Neural progenitor cell (in vitro differentiated cells): ENCODE measurements at places on chromosomes 4 and X.

DNA sequence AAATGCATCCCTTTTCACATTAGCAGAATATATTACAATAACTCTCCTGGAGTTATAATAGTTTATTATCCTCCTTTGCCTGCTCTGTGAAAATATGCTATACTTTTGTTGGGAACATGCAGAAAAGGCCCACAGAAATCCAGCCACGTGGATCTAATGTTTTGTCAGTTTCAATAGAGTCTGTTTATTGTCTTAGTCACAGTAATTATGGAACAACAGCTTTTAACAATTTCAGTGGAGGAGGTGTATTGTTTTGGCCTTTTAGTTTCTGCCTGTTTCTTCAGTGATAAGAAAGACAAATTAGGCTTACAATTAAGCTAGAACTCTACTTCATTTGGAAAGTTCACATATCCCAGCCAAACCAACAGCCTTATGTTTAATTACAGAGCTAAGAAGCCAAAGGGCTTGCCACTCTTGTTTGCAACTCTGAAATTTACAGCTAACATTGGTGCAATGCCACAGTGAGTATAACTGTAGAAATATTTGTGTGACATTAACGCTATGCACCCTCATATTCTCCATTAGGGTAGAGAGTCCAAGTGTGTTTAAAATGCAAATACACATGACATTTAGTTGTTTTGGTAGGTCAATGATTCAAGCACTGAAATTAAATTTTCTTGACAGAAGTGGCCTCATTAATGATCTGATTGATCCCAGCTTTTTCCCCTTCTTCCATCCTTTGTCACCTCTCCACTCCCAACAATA is 175.8 kb downstream of the USP46 start:
- no peaks in the 10 kb centered on the region for H3K36me3 ChIP-seq
- no peaks in the 10 kb centered on the region for H3K27me3 ChIP-seq
- H3K27ac ChIP-seq = no peak overlapping the region
- DNase-seq = no peak
- H3K4me3 ChIP-seq = no peak overlapping the region

- H3K36me3 ChIP-seq = no peaks in the 10 kb centered on the region
- DNase-seq = no peak
- no peak overlapping the region for H3K27ac ChIP-seq
- no peak overlapping the region for H3K4me3 ChIP-seq
Measured at GRCh38 chr4:98623126-98623802, 35.1 kb downstream of the TSPAN5 start.

- H3K36me3 ChIP-seq = no peaks in the 10 kb centered on the region
- DNase-seq = peak; percentile 64
- no peaks in the 10 kb centered on the region for H3K4me1 ChIP-seq
- H3K4me3 ChIP-seq = peak within 1 kb of the TSS; percentile 73
- no peaks in the 10 kb centered on the region for H3K27me3 ChIP-seq
- no peak within 1 kb of the TSS for H3K27ac ChIP-seq
Measured at GRCh38 chrX:101659601-101660063, at the start of gene ARMCX2. Gene ARMCX2 (minus strand): TSS chrX:101659850. CDS start chrX:101657588, 2,262 bp downstream.

DNA sequence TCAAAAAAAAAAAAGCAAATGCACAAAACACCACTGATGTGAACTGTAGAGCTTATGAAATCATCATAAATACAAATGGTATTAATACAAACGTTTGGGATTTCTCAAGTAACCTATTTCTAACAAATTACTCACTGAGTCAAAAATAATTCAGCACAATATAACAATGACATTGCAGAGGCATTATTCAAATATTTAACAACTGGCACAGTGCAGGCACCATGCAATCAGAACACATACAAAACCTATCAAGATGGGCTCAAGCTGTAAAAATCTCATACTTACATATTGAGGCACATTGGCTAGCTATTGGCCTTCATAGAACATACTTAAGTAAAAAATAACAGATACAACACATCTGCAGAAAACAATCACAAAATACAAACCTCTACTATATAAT is 81.1 kb downstream of the LRBA start:
- H3K27ac ChIP-seq = no peak overlapping the region
- no peak overlapping the region for H3K4me3 ChIP-seq
- no peaks in the 10 kb centered on the region for H3K27me3 ChIP-seq
- DNase-seq = no peak
- H3K36me3 ChIP-seq = no peaks in the 10 kb centered on the region

DNA sequence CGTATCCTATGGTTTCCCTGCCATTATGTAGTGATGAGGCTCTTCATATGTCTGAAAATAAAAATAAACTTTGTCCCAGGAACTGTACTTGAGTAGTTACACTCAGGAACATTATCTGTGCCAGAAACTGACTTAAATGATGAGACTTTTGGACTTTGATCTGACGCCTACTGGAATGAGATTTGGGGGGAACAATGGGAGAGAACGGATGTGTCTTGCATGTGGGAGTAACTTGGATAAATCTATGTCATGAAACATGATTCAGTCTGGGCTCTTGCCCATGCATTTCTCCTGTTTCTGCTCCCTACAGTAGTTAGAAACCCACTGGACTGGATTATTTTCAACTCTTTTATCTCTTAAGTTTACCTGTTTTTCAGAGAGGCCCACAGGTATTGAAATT is 2351.4 kb downstream of the PCDH7 start:
- H3K4me1 ChIP-seq = peaks cover 12% of the 10 kb centered on the region
- no peak overlapping the region for H3K27ac ChIP-seq
- H3K4me3 ChIP-seq = no peak overlapping the region
- DNase-seq = no peak

GRCh38 chr4:184154199-184154598 is 63.5 kb downstream of the ENPP6 start:
- no peak for DNase-seq
- no peak overlapping the region for H3K27ac ChIP-seq
- H3K4me1 ChIP-seq = no peaks in the 10 kb centered on the region
- no peaks in the 10 kb centered on the region for H3K27me3 ChIP-seq
- no peak overlapping the region for H3K4me3 ChIP-seq

DNA sequence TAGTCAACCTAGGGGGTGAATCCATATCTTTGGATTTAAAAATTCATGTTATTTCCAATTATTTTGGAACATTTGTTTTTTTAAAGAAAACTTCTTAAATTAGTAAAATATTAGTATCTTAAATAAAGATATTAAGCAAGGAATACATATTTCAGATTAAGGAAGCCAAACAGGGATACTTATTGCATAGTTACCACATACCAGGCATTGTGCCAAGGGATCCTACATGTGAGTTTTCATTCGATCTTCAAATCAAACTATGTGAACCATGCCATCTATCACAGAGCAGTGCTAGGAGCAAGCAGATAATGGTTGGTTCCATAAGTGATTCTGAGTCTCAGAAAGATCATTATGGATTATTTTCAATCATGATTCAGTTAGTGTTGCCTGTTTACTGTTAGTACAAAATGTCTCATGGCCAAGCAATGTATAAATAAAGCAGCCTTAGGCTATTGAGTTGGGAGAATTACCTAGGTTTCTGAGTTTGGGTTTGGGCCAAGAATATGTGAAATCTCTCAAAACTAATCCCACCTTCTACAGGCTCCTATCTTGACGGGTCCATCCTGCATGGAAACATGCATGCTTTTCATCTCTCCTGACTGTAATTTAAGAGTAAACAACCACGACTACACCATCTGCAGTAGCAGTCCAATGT is 176.7 kb downstream of the NPFFR2 start:
- DNase-seq = no peak
- H3K27ac ChIP-seq = no peak overlapping the region
- H3K36me3 ChIP-seq = no peaks in the 10 kb centered on the region
- no peak overlapping the region for H3K4me3 ChIP-seq

DNA sequence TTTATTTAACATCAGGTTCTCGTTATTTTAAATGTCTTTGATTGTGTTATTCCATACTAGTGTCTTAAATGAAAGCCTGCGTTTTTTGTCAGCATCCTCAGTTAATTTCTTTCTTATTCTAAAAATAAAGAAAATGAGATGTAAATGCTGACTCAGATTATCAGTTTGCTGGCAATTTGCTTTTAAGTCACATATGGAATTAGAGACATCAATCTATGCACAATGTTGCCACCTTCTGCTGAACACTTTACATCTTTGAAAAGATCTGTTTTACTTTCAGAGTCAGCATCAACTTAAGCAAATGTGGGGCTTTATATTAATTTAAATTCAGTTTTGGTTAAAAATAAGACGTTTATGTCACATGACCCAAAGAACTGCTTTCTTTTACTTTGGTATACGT is 99.2 kb downstream of the ADGRL3 start:
- DNase-seq = no peak
- no peaks in the 10 kb centered on the region for H3K36me3 ChIP-seq
- no peaks in the 10 kb centered on the region for H3K27me3 ChIP-seq
- H3K4me3 ChIP-seq = no peak overlapping the region
- H3K27ac ChIP-seq = peak overlapping the region; percentile 72
- peaks cover 82% of the 10 kb centered on the region for H3K4me1 ChIP-seq

GRCh38 chr4:137707626-137708025 is 175.3 kb upstream of the PCDH18 start:
- no peak overlapping the region for H3K27ac ChIP-seq
- no peaks in the 10 kb centered on the region for H3K36me3 ChIP-seq
- H3K4me3 ChIP-seq = no peak overlapping the region
- H3K27me3 ChIP-seq = no peaks in the 10 kb centered on the region
- H3K4me1 ChIP-seq = no peaks in the 10 kb centered on the region
- DNase-seq = no peak

GRCh38 chrX:103999234-103999633 is 14.3 kb downstream of the H2BW1 start:
- no peak overlapping the region for H3K4me3 ChIP-seq
- H3K27me3 ChIP-seq = no peaks in the 10 kb centered on the region
- no peak for DNase-seq
- H3K27ac ChIP-seq = no peak overlapping the region

DNA sequence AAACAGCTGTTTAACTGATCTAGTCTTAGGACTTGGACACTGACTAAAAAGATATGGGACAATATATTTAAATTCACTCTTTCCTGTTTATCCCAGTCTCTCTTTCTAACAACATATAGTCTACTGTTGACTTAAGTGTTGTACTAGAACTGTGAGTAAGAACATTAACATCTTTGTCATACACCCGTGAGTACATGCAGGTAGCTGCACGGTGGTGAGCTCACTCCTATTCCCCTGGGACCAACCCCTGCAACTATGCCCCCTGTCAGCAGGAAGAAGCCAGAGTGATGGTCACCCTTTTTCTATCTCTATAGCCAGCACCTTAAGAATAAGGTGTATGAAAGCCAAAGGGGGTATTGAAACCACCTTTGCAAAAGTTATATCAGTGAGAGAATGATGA is 17.6 kb downstream of the TBL1X start:
- no peak for DNase-seq
- H3K27me3 ChIP-seq = no peaks in the 10 kb centered on the region
- no peaks in the 10 kb centered on the region for H3K4me1 ChIP-seq
- no peak overlapping the region for H3K27ac ChIP-seq
- no peak overlapping the region for H3K4me3 ChIP-seq

- DNase-seq = peak; percentile 23
- H3K36me3 ChIP-seq = no peaks in the 10 kb centered on the region
- no peak overlapping the region for H3K27ac ChIP-seq
- H3K4me1 ChIP-seq = no peaks in the 10 kb centered on the region
Measured at GRCh38 chrX:123731987-123732669, 724 bp downstream of the THOC2 start.

DNA sequence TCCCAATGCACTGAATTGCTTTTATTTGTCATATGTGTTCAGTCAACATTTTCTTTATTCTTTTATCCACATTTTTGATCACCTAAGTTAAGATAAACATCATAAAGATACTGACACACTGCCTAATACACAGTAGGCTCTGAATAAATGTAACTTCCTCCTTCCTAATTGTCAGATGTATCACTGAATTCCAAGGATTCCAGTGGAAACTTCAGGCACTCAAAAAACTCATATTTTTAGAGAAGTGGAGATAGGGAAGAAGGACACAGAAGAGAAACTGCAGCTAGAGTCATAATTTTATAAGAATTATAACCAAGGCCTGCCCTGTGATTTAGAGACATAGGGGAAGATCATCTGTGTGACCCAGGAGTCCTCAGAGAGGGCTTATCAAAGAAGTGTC is 753.3 kb downstream of the ADGRL3 start:
- H3K4me1 ChIP-seq = peaks cover 19% of the 10 kb centered on the region
- H3K36me3 ChIP-seq = no peaks in the 10 kb centered on the region
- DNase-seq = no peak
- H3K27me3 ChIP-seq = no peaks in the 10 kb centered on the region
- H3K27ac ChIP-seq = no peak overlapping the region

DNA sequence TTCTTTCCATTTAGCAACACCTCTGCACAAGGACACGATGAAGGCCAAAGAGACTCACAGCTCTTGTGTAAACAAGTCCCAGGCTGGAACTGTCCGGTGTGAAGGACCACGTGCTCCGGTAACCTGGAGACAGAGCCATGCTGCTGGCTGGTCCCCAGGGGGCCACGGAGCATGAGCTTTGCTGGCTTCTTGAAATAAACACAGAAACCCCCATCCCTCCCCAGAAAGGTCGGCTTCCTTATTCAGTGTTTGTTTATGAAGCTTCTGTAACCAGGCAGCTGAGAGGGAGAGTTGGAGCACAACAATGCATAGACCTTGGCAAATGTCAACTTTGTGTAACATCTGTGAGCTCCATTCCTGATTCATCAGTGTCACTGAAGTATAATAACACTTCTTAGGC is 109.4 kb downstream of the GPR143 start:
- H3K27ac ChIP-seq = no peak overlapping the region
- no peak for DNase-seq
- no peaks in the 10 kb centered on the region for H3K4me1 ChIP-seq
- H3K36me3 ChIP-seq = no peaks in the 10 kb centered on the region
- no peaks in the 10 kb centered on the region for H3K27me3 ChIP-seq

GRCh38 chr4:8304827-8305695 is 35.5 kb downstream of the HTRA3 start:
- DNase-seq = no peak
- H3K27me3 ChIP-seq = no peaks in the 10 kb centered on the region
- no peaks in the 10 kb centered on the region for H3K4me1 ChIP-seq
- no peak overlapping the region for H3K4me3 ChIP-seq

DNA sequence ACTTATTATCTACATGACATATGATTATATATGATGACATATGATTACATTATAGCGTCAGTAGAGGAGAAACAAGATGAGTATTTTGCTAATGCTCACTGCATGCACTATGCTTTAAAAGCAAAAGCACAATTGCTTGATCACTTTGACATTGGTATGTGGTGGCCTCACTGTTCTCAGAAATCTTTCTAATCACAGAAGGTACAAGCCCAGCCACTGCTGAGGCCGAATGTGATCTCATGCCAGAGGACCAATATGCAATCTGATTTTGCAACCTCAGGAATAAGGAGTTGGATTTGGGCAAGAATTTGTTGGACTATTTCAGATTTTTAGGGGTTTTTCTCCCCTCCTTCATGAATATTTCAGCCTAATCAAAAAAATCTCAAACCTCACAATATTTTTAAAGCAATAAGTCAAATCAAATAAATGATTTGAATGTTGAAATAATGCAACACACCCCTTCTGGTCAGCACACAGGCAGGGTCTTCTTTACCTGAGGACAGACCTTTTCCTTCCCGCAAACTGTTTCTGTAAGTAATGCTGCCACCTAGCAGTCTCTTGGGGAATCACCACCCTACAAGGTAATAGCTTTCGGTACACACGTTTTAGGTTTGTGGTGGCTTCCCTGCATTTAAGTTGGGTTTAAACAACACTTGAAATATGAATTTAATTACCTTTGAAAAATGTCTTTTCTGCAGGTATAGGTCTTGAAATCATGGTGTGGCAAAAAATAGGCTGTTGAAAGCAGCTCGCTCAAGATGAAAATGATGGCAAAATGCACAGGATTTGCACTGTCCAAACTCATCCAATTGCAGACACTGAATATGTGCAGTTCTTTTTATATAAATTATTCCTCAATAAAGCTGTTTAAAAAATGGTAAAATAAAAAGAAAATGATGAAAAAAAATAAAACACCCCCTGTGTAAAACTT is 4.8 kb upstream of the CXCL13 start:
- H3K4me3 ChIP-seq = no peak overlapping the region
- H3K27ac ChIP-seq = no peak overlapping the region
- H3K27me3 ChIP-seq = no peaks in the 10 kb centered on the region
- peak; percentile 64 for DNase-seq
- no peaks in the 10 kb centered on the region for H3K4me1 ChIP-seq
